Non-pigmented ciliary epithelial cell (primary cell): ENCODE measurements at places on chromosomes 3 and 15.

GRCh38 chr3:56547486-56547885 lies 9.5 kb upstream of the CCDC66 start:
- DNase-seq, result no peak

- DNase-seq, result no peak
These were observed 23.0 kb downstream of the TPM1 start for GRCh38 chr15:63065262-63066221.

GRCh38 chr3:15107075-15107947 lies 8.4 kb upstream of the RBSN start:
- DNase-seq, result no peak

GRCh38 chr3:28982906-28983305 lies 298.0 kb upstream of the RBMS3 start:
- DNase-seq, result no peak

DNA sequence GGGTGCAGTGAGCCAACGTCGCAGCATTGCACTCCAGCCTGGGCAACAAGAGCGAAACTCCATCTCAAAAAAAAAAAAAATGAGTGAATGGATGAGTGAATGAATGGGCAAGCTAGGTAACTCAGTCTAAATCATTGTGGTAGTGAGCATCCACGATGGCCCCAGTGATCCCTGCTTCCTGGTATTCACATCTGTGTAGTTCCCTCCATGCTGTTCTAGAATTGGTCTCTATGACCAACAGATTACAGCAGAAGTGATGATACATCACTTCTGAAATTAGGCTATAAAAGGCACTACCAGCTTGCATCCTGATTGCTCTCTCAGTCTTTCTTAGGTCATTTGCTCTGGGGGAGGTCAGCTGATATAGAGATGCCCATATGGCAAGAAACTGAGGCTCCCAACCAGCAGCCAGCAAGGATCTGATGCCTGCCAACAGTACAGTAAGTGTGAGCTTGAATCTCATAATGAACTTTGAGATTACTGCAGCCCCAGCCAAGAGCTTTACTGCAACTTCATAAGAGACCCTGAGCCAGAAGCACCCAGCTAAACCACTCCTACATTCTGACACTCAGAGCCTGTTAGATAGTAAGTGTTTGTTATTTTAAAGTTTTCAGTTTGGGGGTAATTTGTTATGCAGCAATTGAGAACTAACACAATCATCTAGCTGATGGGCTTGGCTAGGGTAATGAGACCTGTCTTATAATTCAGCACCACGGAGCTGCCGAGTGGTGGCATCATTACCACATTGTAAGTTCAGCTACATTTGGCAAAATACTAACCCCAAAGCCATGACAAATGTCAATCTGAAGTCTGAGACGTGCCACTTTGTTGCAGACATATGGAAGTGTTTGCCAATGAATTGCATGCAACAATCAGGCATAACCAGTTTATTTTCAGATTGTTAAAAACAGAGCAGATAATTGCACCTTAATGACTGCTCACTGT lies 53.0 kb downstream of the KLHL6 start:
- DNase-seq, result no peak

DNA sequence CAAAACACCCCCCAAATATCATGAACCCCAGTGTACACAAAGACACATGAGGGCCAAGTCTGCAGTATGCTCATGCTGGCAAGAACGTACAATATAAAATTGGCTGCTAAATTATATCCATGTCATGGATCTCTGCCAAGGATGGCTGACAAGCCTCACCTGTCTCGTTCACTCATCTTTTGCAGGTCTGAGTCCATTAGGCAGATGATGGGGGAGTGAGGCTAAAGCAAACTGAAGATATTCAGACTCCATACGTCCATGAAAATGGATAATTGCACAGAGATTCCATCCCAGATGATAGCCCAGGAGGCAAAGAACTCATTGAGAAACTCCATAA lies 122.3 kb upstream of the PTPRG start:
- DNase-seq, result no peak

- no peak for DNase-seq
These were observed 13.3 kb downstream of the GRAMD2A start for GRCh38 chr15:72184165-72184811.

GRCh38 chr3:72120806-72121778 lies 336.1 kb upstream of the PROK2 start:
- DNase-seq, result no peak

- no peak for DNase-seq
These were observed 1302.6 kb upstream of the EPHA6 start for GRCh38 chr3:95511828-95512227.

- no peak for DNase-seq
These were observed 367.8 kb upstream of the IL12A start for GRCh38 chr3:159620873-159621272.

- DNase-seq, result no peak
These were observed 293.6 kb upstream of the ICE2 start for GRCh38 chr15:60772395-60773120.

DNA sequence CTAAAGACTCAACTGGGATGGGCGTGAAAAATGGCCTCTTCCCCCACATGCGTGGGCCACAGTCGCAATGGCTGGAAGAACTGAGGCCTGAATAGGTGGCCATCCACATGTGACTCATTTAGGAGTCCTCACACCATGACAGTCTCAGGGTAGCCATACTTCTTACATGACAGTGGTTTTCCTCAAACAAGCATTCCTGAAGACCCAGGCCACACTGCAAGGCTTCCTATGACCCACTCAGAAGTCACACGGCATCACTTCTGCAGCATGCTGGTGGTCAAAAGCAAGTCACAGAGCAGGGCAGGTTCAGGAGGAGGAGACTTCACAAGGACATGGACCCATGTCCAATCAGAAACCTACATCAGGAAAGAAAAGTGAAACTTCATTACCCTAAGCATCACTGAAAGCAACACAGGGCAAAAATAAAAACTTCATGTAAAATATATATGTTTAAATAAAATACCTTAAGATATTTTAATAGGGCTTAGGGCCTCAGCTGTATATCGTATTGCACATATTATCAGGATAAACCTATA lies 257.1 kb downstream of the OPA1 start:
- DNase-seq, result no peak

GRCh38 chr3:55526332-55527030 lies 39.4 kb upstream of the WNT5A start:
- DNase-seq, result no peak

DNA sequence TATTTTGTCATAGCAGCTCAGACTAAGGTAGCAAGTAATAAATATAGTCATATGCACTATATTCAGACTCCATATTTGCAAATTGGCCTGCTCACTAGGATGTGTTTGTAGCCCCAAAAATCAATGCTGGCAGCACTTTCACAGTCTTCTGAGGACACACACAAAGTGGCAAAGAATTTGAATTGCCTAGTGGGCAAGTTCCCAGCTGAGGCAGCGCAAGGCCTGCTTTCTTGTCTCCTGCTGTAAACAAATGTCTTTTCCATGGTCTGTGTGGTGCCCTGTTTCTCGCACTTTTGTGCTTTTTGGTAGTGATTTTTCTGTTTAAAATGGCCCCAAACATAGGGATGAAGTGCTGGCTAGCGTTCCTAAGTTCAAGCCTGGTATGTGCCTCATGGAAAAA lies 416.0 kb downstream of the OCA2 start:
- DNase-seq, result no peak

DNA sequence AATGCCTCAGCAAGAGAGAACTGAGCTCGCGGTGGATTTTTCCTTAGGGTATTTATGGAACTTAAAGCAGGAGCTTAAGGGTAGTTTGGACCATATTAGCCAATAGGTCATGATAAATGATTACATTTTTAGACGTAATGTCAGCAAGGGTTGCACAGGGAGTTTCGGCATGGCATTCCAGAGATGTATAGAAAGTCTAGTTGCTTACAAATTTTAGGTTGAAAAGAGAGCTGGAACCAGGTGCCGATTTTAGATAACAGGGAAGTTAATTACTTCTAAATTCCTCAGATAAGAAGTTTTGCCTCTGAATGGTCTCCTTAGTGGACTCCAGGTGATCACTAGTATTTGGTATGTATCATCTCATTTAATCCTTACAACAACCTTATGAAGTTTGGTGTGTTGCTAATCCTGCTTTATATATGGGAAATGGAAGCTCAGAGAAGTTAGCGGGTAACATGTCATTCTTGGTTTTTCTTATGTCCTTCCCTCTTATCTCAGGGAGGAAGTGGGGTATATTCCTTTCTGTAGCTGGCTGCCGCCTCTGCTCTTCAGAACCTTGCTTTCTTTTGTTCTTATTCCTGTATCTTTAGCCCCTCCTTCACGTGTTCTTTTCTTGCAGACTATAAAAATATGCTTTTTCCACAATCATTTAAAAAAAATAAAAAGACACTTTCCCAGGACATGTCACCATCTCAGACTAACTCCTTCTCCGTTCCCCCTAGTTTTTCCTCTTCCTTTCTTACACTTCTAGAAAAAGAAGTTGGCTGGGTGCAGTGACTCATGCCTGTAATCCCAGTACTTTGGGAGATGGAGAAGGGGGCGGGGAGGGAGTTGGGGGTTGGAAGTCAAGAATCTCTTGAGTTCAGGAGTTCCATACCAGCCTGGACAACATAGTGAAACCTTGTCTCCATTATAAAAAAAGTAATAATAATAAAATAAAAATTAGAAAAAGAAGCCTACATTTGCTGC lies 25.7 kb downstream of the IQGAP1 start:
- no peak for DNase-seq

- no peak for DNase-seq
These were observed 25.1 kb upstream of the FSTL1 start for GRCh38 chr3:120475722-120476377.

DNA sequence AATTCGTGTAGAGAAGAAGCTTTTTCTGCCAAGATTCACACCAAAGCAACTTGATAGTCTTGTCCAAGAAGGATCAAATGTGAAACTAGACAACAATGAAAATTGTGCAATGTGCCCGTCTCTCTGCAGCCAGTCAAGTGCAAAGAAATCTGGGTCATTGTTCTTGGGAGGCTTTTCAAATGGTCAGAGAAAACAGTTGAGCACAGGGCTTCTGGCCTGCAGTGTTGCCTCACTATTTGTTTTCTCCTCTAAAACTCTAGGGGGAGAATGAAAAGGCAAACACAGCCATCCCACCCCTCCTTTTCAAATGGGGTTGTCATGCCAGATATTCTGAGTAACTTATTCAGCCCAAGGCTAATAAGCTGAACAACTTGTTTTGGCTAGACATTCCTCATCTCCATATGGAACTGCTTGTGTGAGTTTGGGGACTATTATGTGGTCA lies 417.6 kb upstream of the CDIN1 start:
- peak; percentile 6 for DNase-seq

DNA sequence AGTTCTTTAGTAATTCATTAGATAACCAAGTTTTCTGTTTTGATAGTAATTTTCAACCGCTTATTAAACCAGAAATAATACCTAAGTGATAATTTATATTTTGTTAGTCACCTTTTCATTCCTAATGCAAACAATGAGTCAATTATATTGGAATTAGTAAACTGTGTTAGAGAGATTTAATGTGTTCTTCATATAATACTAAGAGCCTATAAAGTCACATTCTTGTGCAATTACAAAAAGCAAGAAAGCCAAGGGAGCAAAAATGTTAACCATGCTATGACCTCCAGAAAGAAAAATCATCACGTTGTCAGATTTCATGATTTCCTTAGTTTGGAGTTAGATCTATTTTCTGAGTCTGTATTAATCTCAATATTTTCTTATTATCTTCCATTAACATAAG lies 108.8 kb upstream of the SAMMSON start:
- DNase-seq, result no peak

GRCh38 chr3:86969500-86970189 lies 21.3 kb downstream of the VGLL3 start:
- no peak for DNase-seq

DNA sequence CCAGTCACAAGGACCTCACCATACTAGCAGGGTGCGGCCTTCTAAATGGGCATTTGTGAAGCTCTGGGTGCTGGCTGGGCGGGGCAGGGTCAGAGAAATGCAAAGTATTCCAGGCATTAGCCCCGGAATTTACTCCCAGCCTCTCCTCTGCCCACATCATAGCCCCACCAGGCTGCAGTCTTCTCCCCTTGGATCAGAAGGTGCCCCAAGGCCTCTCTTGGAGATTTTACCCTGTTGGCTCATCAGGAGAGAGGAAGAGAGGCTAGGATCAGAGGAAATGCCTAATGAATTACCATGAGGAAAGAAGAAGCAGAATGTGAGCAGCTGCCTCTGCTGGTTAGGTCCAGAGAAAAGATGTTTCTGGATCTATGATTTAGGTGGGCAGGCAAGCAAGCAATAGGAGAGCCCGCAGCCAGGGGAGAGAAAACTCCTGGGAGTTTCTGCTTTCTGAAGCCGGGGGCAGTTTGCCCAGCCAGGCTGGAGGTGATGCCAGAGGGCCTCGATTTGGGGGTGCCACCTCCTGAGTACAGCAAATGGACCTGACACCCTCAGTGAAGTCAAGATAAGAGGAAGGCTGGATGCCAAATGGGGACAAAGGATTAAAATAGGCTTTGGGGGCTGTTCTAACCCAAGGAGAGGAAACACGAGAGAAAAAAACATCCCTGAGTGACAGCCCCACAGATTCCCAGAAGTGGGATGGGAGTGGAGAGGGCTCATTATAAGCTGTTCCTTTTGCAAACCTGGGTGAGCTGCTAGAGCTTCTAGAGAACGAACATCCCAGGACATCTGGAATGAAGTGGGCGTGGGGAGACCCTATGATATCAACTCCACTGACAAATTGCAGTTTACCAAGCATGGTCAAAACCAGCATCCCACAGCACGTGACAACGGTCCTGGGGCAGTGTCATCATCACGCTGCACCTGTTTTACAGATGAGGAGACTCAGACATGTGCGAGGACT lies 65.4 kb downstream of the BDH1 start:
- DNase-seq, result no peak

- DNase-seq, result no peak
These were observed 372.1 kb upstream of the ARHGEF26 start for GRCh38 chr3:153749070-153749610.

DNA sequence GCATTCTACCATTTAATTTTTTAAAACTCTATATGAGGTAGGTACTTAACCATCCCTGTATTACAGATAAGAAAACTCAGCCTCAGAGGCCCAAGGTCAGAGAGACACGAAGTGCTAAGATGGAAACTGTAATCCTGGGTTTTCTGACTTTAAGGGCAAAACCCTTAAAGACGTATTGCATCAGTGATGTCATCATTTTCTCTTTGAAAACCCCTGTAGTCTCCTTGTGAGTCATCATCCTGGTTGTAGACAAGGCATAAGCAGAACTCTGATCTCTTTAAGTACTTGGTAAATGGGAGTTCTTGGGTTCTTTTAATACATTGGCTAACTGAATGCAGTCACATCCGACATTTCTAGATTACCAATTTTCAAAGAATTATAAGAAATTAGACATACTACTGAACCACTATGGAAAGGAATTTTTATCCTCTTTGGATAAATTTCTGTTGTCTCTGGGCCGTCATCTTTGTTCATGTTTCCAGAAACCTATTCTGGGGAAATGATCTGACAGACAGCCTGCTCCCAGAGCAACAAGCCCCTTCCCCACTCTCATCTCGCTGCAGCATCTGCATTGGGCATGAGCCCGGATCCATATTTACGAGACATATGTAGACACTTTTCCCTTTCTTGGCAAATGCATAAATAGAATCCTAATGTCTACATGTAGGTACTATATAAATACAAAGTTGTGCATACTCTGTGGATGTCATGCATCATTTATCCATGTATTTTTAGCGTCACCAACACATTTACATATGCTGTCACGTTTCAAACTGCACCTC lies 48.7 kb upstream of the MDFIC2 start:
- peak; percentile 44 for DNase-seq
